ENCODE measurements at places on chromosomes 4 and X.

GRCh38 chrX:101029665-101030064, 22.2 kb downstream of the TRMT2B start:
- DNase-seq = no peak

GRCh38 chr4:40143926-40144508, 52.8 kb upstream of the RHOH start:
- DNase-seq = no peak

GRCh38 chr4:7852568-7853185, 87.0 kb downstream of the AFAP1 start:
- DNase-seq = no peak

- DNase-seq = no peak
Observed at GRCh38 chr4:151031831-151032605, 16.9 kb upstream of the LRBA start.

- no peak for DNase-seq
Observed at GRCh38 chr4:87738483-87738882, 60.9 kb upstream of the IBSP start.

DNA sequence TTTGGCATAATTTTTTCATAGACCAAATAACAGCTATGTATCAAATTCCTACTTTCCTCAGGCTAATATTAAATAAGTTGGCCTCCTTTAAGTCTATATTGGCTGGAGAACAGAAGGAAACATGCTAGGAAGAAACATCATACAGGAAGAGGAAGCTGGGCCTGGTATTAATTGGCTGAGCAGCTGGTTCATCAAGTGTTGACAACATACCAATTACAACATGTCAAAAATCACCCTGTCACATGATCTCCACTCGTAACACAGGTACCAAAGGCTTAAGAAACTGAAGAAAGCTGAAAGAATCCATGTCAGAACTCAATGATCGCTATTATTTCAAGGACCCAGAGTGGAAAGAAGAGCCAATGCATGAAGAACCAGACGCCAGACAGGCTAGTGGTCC, 10.5 kb downstream of the WDFY3 start:
- DNase-seq = peak; percentile 49

DNA sequence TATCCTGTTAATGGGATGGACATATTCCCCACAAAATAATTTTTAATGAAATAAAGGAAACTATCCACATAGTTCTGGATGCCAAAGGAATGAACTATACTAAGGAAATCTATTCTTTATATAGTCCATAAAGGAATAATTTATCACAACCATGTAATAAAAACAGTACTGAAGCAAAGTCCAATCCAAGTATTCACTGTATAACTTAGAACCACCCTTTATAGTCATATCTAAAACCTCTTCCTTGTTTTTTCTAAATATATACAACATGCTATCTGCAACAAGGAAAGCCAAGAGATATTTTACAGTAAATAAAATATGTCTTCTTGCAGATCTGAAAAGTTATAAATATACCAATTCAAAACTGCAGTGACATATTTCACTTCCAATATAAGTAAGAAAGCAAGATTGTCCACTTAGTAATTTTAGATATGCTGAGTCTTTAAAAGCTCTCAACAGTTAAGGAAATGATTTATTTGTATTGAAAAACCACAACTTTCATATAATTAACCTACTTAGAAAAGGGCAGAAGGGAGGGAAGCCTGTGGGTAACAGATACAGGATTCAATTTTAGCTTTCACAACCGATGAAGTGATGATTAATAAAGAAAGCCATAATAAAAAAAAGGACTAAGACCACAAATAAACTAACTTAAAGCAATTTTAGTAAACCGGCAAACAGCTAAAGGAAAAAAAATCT, 8.0 kb downstream of the NR3C2 start:
- DNase-seq = no peak

DNA sequence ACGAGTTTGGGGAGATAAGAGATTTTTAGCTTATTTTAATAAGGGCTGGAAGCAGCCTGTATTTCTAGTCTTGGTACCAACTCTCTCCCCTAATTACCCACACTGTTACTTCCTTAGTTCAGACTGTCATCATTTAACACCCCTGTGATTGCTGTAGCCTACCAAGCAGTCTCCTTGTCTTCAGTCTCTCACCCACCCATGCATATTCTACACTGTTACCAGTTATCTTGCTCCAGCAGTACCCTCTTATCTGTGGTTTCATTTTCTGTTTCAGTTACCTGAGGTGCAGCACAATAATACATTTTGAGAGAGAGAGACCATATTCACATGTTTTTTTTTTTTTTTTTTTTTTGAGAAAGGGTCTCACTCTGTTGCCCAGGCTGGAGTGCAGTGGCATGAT, 80.2 kb downstream of the DIAPH2 start:
- DNase-seq = no peak

DNA sequence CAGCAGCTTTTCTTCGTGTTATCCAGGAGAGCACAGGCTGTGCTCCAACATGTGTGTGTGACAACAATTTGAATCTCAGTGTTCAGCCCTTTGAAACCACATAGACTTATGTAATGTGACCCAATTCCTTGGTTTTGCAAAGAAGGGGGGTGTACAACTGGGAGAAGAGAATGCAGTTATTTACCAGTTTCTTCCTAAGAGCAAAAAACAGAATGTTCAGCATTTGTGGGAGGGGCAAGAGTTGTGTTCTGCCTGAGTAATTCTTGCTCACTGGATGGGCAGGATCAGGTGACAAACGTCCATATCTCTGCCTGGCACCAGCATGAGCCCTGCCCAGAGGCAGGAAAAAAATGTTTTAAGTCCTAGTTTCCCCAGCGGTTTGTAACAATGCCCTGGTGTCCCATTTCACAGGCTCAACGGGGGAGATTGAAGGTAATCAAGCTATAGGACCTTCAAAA, 72.0 kb downstream of the PRPS1 start:
- peak; percentile 12 for DNase-seq

DNA sequence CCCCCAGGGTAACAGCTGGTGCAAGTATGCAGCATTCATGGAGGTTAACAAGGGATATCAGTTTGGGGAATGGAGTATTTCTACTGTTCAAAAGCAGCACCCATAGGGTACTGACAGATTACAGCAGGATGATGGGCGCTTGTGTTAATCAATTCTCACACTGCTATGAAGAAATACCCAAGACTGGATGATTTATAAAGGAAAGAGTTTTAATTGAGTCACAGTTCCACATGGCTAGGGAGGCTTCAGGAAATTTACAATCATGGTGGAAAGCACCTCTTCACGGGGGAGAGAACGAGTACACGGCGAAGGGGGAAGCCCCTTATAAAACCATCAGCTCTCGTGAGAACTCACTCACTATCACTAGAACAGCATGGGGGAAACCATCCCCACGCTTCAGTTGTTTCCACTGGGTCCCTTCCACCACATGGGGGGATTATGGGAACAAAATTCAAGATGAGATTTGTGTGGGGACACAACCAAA, 64.1 kb downstream of the TNIP2 start:
- DNase-seq = no peak

GRCh38 chrX:143027275-143027674, 1.5 kb downstream of the SPANXN4 start:
- no peak for DNase-seq

DNA sequence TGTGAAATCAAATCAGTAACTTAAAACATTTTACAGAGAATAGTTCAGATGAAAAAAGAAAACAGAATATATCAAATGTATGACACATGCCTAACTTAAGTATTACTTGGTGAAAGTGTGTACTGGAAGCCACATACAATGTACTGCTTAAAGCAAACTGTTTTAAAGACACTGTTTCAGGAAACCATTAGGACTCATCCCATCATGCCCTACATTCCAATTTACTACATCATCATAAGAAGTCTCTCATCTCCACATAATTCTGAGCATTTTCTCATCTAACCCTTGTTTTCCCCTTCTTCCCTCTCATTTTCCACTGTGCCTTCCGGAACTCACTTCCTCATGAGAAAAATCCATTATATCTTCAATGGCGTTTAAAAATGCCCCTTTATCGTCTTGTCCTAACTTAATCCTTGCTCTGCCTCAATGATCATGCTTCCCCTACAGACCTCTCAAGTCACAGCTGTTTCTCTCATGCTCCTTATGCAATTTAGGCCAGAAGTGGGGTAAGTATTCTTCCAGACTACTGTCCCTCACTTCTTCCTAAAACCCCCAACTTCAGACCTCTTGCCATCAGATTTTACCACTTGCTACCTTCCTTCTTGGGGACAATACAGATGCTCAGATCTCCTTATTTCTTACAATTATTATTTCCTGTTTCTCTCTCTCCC, 26.8 kb upstream of the FGF5 start:
- DNase-seq = no peak

- DNase-seq = no peak
Observed at GRCh38 chr4:105909787-105910281, 14.6 kb downstream of the NPNT start.

DNA sequence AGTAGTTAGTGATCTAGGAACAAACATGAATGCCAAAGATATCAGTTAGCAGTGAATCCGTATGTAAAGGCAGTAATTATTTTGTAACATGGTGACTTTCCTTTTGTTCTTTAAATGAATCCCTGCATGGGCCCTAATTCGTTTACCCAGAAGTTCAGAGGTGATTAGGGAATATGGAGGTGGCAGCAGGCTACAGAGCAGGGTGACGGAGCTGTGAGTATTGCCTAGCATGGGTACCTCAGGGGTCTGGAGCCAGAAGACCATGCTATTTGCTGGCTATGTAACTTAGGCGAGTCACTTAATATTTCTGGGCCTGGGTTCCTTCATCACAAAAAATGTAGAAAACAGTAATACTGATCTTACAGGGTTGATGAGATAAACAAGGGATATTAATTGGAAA, 184.9 kb downstream of the ENOX2 start:
- no peak for DNase-seq

DNA sequence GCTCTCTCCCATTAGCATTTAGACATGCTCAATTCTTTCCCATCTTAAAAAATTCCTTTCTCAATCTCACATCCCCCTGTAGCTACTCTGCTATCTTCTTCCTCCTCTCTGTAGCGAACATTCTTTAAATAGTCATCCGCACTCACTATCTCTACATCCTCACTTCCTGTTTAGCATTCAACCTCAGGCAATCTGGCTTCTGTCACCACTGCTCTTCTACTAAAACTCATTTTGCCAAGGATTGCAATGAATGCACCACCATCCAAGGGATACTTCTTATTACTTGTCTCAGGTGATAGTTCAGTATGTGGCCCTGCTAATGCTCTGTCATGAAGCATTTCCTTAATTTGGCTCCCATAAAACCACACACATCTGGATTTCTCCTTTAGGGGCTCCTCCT, 10.9 kb upstream of the TET2 start:
- no peak for DNase-seq

GRCh38 chrX:46837558-46838485, 979 bp downstream of the RP2 start:
- no peak for DNase-seq

DNA sequence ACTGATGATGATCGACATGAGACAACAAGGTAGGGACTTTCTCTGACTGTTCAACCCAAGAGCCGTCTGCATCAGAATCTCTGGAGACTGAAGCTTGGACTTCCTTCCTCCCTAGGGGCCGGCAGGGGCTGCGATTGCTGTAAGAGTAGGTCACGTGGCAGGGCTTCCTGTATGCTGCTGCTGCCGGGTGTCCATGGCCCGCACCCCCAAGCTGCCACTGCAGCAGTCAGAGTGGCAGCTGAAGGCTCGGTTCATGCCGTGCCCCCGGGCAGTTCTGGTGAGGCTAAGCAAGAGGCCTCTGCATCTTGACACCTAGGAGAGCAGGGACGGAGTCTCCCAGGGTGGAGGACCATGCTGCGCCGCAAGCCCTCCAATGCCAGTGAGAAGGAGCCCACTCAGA, at the start of gene SASH3:
TSS of gene SASH3 (plus strand) at position 203 of the 400 bp plus-strand sequence. CDS start at position 352, 149 bp downstream.
- DNase-seq = no peak

DNA sequence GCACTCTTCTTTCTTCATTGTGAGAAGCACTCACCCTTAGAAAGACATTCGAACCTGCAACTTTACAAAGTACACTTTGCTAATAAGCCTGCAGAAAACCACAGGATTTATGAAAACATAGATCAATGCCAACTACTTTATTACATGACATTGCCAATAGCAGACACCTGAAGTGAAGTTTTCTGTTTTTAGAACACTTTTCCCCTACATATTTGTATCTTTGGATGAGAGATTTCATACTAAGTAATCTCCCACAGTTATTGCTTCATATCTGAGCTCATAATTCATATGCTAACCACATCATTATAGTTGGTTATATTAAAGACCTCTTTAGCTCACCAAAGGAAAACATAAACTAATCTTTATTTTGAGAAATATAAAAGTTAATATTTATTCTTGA, 276.5 kb upstream of the CTSO start:
- no peak for DNase-seq

DNA sequence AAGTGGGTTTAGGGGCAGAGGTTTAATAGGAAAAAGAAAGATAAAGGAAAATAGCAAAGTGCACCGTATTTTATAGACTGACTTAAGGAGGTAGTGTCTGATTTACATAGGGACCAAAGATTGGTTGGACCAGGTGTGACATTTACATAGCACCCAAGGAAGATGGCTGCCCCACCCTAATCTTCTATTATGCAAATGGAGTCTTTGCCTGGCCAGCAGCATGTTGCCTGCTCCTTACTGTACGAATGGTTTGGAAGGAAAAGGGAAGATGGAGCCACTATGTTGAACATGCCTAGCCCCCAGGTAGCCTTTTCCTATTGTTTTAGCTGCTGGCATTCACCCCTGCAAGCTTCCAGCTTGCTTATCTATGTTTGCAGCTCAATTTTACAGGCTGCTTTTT, 146.2 kb upstream of the PDE5A start:
- no peak for DNase-seq

- peak; percentile 0 for DNase-seq
Observed at GRCh38 chr4:14445882-14446281, 556.4 kb upstream of the CPEB2 start.

- DNase-seq = no peak
Observed at GRCh38 chr4:106056914-106057313, 161.6 kb downstream of the NPNT start.

DNA sequence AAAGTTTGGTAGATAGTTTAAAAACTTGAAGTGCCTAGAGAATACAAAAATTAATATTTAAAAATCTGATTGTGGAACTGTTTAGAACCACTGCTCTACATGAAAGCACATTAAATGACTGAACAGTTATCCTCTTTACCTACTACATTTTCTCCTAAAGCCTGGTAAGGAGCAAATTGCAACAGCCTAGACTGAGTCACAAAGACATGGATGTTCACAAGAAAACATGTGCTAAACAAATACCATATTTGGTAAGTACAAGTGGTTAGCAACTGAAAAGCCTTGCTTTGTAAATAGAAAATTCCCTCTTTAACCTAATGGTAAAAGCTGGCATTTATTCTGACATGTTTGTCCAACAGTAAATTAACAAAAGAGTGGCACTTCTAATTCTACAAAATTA, 203.1 kb downstream of the FBXO8 start:
- DNase-seq = no peak

DNA sequence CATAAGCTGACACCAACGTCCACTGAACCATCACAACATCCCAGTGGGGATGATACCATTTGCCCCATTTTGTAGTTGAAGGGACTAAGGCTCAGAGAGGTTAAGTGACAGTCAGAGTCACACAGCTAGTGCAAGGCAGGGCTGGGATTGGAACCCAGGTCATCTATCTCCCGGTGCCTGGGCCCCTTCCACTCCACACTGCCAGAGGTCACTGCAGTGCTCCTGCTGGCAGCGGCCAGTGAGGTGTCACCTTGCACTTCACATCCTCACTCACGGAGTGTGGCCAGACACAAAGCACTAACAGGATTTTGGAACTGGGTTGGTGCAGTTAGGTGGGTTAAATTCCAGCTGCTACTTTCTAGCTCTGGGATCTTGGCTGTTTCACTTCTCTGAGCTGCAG, 118.7 kb downstream of the ENPP6 start:
- DNase-seq = peak; percentile 65

GRCh38 chr4:40192114-40193015, 4.5 kb upstream of the RHOH start:
- no peak for DNase-seq

GRCh38 chr4:2132438-2132837, 73.3 kb downstream of the NAT8L start:
- no peak for DNase-seq

All from NCI-H2171 treated with DMSO at 0.1 percent for 48 hours (cell line).